Neural progenitor cell (in vitro differentiated cells): ENCODE measurements at places on chromosomes 3 and 15. TPM values are rescaled to one million over a fixed set of nuclear protein-coding genes. Genes with fewer than 3 reads are reported as not detected.
A peak's percentile ranks its signal among the peaks of the same experiment; 100 is the strongest.

LYZL4 gene
- total RNA-seq, result not detected in 2 replicates

AHSG gene
- total RNA-seq, result not detected in 2 replicates

GAP43 gene
- total RNA-seq, result 5.0 and 8.5 TPM in 2 replicates

CXCR6 gene
- total RNA-seq, result not detected in 2 replicates

ADGRG7 gene
- not detected in 2 replicates for total RNA-seq

EPHA6 gene
- 0.11 and 0.28 TPM in 2 replicates for total RNA-seq

P2RY14 gene
- total RNA-seq, result not detected in 2 replicates

CRABP1 gene
- total RNA-seq, result 320 and 454 TPM in 2 replicates

NRG4 gene
- 0.06 and 0.36 TPM in 2 replicates for total RNA-seq

KNG1 gene
- not detected in 2 replicates for total RNA-seq

FBXL22 gene
- 0.43 and 0.71 TPM in 2 replicates for total RNA-seq

DNA sequence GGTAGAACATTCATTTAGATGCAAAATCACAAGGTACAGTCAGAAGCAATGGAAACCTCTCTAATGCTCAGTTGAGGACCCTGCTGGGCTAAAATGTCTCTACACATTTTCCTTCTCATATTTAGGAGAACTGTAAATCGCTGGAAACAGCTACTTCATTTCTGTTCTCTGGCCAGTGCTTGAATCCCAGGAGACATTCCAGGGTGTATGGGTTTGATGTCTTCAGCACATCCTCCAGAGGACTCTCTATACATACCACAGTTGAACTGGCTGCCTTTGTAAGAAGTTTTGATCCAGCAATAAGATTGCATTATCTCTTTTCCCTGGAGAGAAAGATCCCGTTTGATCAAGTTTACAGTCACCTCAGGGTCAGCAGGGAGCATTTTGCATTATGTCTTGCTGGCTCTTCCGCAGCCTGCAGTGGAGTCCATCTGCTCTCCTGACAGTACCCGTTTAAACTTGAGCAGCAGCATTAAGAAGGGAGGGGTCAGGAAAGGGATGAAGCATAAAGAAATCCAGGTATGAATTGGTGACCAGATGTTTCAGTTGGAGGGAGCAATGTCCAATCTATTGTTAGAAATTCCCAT lies 676.0 kb downstream of the EPHA3 start:
- H3K36me3 ChIP-seq, result no peaks in the 10 kb centered on the region
- no peaks in the 10 kb centered on the region for H3K4me1 ChIP-seq
- no peak overlapping the region for H3K27ac ChIP-seq

DNA sequence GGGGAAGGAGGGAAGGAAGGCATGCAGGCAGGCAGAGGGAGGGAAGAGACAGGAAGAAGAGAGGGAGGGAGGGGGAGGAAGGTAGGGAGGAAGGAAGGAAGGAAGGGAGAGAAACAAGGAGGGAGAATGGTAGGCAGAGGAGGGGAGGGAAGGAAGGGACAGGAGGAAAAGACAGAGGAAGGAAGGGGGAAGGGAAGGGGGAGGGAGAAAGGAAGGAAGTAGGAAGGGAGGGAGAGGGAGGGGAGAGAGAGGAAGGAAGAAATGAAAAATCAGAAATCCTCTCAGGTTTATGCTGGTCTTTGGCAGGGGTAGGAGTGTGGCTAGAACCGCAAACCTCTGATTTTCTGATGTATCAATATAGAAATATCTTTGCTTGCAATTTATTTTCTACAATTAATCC lies 4.2 kb downstream of the PRTG start:
- peaks cover 69% of the 10 kb centered on the region for H3K4me1 ChIP-seq
- no peaks in the 10 kb centered on the region for H3K27me3 ChIP-seq
- DNase-seq, result no peak
- peak overlapping the region; percentile 93 for H3K4me3 ChIP-seq
- H3K36me3 ChIP-seq, result peaks cover 9% of the 10 kb centered on the region

DNA sequence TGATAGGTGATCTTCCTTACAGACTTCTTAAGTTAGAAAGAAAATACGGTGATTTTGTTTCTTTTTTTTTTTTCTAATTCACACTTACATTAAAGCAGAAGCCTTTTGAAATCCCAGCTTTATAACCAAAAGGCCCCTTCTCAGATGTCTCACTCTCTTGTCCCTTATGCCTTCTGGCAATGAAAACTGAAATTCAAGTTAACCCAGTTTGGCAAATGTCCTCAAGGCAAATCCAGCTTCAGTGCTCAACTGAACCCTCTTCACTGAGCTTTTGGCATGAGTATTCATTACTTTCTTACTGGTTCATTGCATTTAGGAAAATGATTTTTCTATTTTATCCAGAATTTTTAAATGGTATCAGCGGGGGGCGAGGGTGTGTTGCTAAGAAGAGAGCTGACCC lies 17.0 kb downstream of the PLCH1 start:
- H3K4me3 ChIP-seq, result no peak overlapping the region
- H3K27ac ChIP-seq, result no peak overlapping the region
- H3K4me1 ChIP-seq, result no peaks in the 10 kb centered on the region
- H3K36me3 ChIP-seq, result peaks cover 12% of the 10 kb centered on the region
- DNase-seq, result no peak

GRCh38 chr15:96126859-96127258 lies 203.6 kb upstream of the NR2F2 start:
- H3K27me3 ChIP-seq, result no peaks in the 10 kb centered on the region
- H3K27ac ChIP-seq, result no peak overlapping the region
- no peaks in the 10 kb centered on the region for H3K4me1 ChIP-seq
- no peak for DNase-seq

- H3K4me3 ChIP-seq, result no peak overlapping the region
- no peak overlapping the region for H3K27ac ChIP-seq
- no peaks in the 10 kb centered on the region for H3K36me3 ChIP-seq
- DNase-seq, result no peak
- no peaks in the 10 kb centered on the region for H3K27me3 ChIP-seq
Observed at GRCh38 chr3:169259661-169260060, 403.9 kb downstream of the MECOM start.

DNA sequence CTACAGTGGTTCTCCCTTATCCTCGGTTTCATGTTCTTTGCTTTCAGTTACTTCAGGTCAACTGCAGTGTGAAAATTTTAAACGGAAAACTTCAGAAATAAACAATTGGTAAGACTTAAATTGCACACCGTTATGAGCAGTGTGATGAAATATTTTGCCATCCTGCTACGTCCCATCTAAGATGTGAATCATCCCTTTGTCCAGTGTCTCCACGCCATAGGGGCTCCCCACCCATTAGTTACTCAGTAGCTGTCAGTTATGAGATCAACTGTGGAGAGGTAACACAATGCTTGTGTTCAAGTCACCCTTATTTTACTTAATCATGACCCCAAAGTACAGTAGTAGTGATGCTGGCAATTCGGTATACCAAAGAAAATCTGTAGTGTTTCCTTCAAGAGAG lies 47.4 kb downstream of the TJP1 start:
- H3K27ac ChIP-seq, result no peak overlapping the region
- H3K4me1 ChIP-seq, result peaks cover 10% of the 10 kb centered on the region
- H3K27me3 ChIP-seq, result no peaks in the 10 kb centered on the region
- peaks cover 3% of the 10 kb centered on the region for H3K36me3 ChIP-seq
- H3K4me3 ChIP-seq, result no peak overlapping the region

- DNase-seq, result no peak
- no peaks in the 10 kb centered on the region for H3K4me1 ChIP-seq
- H3K27ac ChIP-seq, result no peak overlapping the region
- no peaks in the 10 kb centered on the region for H3K36me3 ChIP-seq
- H3K27me3 ChIP-seq, result no peaks in the 10 kb centered on the region
Observed at GRCh38 chr3:114597012-114597411, 303.2 kb downstream of the TIGIT start.

- no peak overlapping the region for H3K4me3 ChIP-seq
- no peak overlapping the region for H3K27ac ChIP-seq
- peak; percentile 50 for DNase-seq
- H3K27me3 ChIP-seq, result no peaks in the 10 kb centered on the region
- no peaks in the 10 kb centered on the region for H3K36me3 ChIP-seq
Observed at GRCh38 chr3:59632760-59633573, 583.1 kb upstream of the CFAP20DC start.

DNA sequence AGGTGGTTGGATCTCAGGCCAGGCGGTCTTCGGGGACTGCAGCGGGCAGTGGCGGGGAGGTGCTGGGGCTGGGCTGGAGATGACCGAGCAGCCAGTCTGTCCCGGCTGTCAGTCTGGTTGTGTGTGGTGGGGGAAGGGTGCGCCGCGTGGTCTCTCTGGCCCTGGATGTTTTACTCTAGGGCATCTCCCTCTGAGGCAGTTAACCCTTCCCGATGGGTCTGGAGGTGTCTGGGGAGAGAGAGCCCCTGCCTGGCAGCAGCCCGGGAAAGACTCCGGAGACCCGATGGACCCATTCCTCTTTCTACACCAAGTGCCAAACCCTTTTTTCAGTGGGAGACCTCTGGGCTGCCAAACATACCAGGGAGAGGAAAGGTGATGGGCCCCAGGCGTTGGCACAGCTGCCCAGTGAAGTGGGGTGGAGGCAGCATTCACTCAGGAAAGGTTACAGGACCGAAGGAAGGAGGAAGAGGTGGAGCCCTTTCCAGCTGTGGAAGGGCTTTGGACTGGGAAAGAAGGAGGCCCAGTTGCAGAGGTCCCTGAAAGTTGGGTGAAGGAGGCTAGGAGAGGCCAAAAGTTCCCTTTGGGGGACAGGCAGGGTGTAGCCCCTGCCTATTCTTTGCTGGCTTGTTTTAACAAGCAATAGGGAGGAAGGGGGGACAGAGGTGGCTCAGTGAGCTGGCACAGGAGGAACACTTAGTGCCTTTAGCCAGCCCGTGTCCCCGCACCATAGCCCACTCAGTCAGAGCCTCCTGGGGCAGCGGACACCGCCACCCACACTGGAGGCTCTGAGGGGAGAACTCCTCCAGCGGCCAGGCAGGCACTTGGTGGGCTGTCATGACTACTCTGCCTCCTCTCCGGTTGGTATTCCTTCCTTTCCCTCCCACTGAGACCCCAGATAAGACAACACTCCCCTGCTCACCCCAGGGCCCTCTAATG lies 2.7 kb upstream of the BAHD1 start:
- H3K4me3 ChIP-seq, result peak overlapping the region; percentile 64
- peaks cover 42% of the 10 kb centered on the region for H3K4me1 ChIP-seq
- no peak overlapping the region for H3K27ac ChIP-seq
- DNase-seq, result no peak

DNA sequence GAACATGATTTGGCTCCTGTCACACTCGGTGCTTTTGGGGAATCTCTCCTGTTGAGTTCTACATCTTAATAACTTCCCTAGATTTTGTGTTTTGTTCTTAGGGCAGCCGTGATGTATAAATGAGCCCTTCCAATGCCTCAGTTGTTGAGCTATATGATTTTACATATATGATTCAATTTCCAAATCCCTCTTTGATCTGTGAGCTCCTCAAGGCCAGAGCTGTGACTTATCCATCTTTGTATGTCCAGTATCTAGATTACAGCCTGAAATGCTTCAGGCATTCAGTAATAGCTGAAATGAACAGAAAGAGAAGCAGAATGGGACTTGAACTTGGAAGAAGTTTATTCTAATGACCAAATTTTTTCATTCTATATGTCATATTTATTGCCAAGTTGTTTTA lies 26.6 kb downstream of the CGGBP1 start:
- H3K4me3 ChIP-seq, result no peak overlapping the region
- H3K27me3 ChIP-seq, result no peaks in the 10 kb centered on the region

DNA sequence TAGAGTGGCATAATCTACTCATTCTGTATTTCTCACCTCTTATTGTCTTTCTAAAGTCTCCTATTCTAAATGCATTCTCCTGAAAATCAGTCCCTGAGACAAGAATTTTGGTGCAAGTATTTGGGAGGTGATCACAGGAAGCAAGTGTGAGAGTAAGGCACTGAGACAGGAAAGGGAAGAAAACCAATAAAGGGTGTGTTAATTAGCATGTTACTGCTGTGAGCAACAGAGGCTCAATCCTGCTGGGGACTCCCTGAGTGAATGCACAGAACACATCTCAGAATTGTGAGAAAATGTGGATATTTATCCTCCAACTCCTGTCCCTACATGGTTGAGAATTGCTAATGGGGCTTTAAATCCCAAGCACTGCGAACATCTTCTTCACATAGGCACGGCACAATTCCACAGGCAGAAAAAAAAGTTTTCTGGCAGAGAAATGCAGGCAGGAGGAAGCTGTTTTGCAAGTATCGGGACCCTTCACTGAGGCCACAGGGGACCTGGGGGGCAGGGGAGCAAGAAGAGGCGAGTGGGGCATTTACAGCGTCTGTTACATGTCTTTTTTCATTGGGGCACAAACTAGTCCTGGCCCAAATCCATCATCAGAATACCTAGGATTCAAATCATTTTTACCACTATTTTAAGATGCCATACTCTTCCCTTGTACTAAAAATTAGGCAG lies 27.2 kb upstream of the STT3B start:
- H3K27ac ChIP-seq, result no peak overlapping the region
- no peak overlapping the region for H3K4me3 ChIP-seq
- no peaks in the 10 kb centered on the region for H3K27me3 ChIP-seq
- no peak for DNase-seq
- H3K4me1 ChIP-seq, result peaks cover 16% of the 10 kb centered on the region

DNA sequence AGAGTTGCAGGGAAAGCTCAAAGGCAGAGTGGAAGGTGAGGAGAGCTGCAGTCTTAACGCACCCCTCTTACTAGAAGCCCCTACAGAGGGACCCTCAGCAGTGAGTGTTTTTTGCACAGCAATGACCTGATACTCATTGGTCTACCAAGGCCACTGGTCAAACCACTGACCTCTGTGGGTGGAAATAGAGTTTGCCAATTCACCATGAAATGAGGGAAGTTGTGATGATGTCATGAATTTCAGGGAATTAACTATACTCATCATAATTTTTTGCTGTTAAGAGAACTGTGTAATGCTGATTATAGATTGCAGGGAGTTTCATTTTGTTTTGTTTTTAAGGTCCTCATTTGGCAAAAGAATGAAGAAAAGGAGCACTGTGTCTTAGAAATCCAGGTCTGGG lies 101.7 kb upstream of the SMAD3 start:
- H3K27ac ChIP-seq, result no peak overlapping the region
- H3K4me3 ChIP-seq, result no peak overlapping the region
- H3K36me3 ChIP-seq, result no peaks in the 10 kb centered on the region
- H3K27me3 ChIP-seq, result no peaks in the 10 kb centered on the region

DNA sequence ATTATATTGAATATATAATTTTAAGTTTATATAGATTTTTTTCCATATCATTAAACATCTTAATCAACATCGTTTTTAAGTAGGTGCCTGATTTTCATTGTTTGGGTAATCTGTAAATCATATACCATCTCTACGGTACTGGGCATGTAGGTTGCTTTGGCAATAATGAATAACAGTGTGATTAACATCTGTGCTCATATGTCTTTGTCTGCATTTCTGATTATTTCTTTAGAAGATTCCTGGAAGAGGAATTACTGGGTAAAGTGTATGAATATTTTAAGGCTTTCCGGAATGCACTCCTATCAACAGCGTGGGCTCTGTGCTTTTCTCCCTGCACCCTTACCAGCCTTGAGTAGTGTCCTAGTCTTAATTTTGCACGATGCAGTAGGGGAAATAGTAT lies 119.8 kb upstream of the LIPC start:
- H3K36me3 ChIP-seq, result no peaks in the 10 kb centered on the region
- peaks cover 17% of the 10 kb centered on the region for H3K4me1 ChIP-seq
- H3K27me3 ChIP-seq, result no peaks in the 10 kb centered on the region
- no peak overlapping the region for H3K27ac ChIP-seq
- no peak for DNase-seq

DNA sequence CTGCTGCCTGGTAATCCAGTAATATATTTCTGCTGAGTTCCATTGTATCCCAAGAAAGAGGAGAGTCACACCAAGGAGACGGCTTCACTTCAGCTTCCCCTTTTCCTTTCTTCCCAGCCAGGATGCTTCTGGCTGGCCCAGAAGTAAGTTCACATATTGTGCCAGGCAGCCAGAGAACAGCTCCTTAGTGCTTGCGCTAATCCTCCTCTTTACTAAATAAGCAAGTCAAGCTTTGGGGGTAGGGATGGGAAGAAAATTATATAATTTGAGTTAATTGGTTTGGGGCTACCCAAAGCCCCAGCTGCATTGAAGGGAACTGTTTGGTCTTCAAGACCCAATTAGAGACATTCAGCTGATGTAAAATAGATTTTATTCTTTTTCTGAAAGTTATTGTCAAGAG lies 218.8 kb upstream of the HES1 start:
- H3K27me3 ChIP-seq, result no peaks in the 10 kb centered on the region
- H3K4me1 ChIP-seq, result peaks cover 34% of the 10 kb centered on the region
- H3K4me3 ChIP-seq, result no peak overlapping the region
- peak overlapping the region; percentile 73 for H3K27ac ChIP-seq
- peak; percentile 51 for DNase-seq
